ENCODE measurements at places on chromosomes 2 and 18.

GRCh38 chr2:98548920-98549818, 59.1 kb downstream of the COA5 start:
- no peak for DNase-seq

DNA sequence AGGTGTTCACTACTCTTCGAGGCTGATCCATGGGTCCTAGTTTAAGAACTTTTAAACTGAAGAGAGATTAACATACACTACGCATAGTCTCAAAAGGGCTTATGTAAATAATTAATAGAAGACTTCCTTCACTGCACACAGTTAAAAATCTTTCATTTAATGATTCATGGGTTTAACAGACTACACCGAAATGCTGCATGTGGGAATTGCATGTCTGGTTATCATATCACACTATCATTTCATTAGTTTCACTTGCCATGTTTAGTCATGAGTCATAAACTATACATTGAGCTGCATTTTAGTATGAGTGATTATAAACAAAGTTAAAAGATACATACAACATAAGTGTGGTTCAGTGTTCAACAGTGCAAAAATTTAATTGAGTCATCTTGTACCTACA, 31.2 kb downstream of the GLS start:
- no peak for DNase-seq

DNA sequence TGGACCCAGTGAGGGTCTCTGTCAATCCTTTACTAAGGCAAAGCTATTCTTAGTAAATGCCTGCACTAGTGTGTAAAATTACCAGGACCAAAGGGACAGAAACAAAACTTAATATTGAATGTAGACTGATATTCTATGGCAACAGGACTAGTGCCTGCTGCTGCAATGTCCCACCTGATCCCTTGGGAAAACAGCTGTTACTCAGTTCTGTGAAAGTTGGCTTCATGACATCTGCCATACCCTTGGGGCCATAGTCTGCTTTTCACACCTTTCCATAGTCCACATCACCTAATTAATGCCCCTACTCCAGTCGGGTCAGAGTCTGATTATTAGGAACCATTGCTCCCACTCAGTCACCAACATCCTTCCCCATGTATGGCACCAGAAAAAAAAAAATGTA, 14.5 kb downstream of the DNAJC27 start:
- no peak for DNase-seq

DNA sequence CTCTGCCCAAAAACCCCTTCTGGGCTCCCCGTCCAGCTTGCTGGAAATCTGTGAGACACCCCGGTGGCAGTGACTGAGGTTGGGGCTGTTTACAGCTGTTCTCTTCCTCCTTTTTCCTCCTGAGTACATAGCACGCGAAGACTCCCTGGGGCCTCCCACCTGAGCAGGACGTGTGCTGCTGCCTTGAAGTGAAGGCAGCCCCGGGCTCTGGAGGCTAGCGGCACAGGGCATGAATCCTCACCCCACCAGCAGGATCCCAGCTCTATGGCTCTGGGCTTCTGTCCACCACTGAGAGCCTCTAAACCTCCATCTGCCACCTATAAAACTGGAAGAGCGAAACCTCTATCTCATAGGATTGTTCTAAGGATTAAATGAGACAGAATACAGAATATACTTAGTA, 182.5 kb downstream of the TMEM163 start:
- DNase-seq, result no peak

- no peak for DNase-seq
Observed at GRCh38 chr2:20972792-20973565, 70.9 kb downstream of the APOB start.

DNA sequence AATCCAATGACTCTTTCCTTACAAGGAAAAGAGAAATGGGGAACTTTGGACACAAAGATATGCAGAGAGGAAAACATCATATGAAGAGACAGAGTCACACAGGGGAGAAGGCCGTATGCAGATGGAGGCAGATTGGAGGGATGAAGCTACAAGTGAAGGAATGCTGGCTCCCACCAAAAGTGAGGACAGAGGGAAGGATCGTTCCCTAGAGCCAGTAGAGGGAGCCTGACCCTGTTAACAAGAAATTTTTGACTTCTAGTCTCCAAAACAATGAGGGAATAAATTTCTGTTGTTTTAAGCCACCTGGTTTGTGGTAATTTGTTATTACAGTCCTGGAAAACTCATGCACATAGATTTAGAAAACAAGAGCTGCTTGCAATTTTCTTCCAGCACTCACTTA, 169.3 kb downstream of the PMAIP1 start:
- DNase-seq, result no peak

- DNase-seq, result no peak
Observed at GRCh38 chr18:63613420-63613819, 26.3 kb downstream of the SERPINB13 start.

DNA sequence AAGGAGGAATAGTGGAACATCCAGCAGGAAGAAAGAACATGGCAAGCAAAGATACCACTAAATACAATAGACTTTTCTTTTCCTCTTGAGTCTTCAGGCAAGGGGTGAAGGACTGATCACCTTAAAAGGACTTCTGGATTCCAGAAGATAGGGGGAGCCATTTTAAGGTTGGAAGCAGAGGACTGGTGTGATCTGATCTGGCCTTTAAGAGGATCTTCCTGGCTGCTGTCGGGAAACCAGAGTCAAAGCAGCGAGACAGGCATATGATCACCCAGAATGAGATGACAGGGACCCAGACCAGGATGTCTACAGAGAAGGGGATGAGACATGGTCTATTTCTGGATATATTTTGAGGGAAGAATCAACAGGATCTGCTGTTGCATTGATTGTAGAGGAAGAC, 558.0 kb downstream of the STK39 start:
- DNase-seq, result no peak

GRCh38 chr2:167209784-167210183, 321.5 kb downstream of the XIRP2 start:
- no peak for DNase-seq

GRCh38 chr2:57141269-57141668, 905.3 kb upstream of the VRK2 start:
- no peak for DNase-seq

- DNase-seq, result peak; percentile 26
Observed at GRCh38 chr18:34322365-34323289, 97.9 kb upstream of the NOL4 start.

- no peak for DNase-seq
Observed at GRCh38 chr2:58156780-58157179, 84.3 kb downstream of the FANCL start.

- DNase-seq, result no peak
Observed at GRCh38 chr2:105697781-105698449, 46.8 kb upstream of the NCK2 start.

DNA sequence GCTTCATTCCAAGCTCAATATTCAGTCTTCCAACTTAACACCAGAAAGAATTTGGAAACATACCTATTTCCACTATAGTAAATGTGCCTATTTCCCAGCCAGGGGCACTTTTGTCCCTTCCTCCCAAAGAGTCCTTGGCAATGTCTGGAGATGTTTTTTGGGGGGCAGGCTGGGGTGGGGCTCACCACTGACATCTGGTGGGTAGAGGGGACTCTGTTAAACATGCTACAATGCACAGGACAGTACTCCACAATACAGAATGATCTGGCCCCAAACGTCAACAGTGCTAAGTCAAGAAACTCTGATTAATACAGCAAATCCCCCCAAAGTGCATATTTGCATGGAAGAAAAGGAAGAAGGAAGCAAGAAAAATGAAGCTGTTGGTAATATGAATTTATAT, 61.7 kb downstream of the SMIM21 start:
- no peak for DNase-seq

- no peak for DNase-seq
Observed at GRCh38 chr2:48768669-48769068, 13.1 kb upstream of the LHCGR start.

DNA sequence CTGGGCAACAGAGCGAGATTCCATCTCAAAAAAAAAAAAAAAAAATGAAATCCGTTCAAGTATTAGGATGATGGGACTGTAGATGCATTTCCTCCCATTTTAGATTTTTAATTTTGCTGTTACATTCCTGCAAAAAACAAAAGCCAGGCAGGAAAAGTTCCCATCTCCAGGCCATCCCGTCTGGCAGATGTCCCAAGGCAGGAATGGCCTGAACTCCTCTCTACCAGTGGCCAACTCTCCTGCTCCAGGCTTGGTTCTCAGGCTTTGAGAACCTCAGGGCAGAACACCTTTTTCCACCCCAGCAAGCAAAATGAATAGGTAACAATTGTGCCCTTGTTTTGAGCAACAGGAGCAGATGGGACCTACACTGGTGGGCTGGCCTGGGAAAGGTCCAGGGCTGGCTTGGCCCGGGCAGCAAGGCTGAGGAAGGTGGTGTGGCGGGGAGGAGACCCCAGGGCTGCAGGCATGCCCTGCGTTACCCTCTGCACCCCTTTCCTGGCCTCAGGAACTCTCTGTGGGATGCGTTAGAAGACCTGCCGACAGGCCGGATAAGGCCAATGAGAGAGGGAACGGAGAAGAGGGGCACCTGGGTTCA, 86.0 kb downstream of the FAM210A start:
- no peak for DNase-seq

GRCh38 chr18:67347438-67347837, 169.1 kb downstream of the DSEL start:
- DNase-seq, result no peak

- DNase-seq, result no peak
Observed at GRCh38 chr18:46264255-46264654, 160.1 kb downstream of the HAUS1 start.

DNA sequence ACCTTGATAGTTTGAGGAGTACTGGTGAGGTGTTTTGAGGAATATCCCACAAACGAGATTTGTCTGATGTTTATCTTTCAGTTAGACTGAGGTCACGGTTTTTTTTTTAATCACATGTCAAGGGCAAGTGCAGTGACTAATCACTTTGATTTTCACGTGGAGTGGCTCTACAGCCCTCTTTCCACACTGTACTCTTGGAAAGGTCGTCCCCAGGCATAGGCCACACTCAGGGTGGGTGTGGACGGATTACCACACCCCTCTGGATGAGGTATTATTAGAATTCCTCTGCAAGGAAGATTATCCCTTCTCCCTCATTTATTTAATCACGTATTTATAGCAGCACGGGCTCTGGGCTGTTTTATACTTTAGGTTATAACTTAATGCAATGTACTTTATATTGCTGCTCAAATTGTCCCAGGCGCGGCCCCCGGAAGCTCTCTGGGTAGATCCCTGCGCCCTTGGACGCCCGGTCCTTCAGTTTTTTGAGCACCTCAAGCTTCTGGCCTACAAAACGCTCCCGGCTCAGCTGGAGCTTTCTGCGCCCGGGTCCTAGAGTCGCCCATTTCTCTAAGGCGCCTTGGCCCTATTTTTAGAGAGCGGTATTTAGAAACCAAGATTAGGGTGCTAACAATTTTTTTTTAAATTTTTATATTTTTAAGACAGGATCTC, 515 bp upstream of the PLEKHB2 start:
- DNase-seq, result peak; percentile 20

DNA sequence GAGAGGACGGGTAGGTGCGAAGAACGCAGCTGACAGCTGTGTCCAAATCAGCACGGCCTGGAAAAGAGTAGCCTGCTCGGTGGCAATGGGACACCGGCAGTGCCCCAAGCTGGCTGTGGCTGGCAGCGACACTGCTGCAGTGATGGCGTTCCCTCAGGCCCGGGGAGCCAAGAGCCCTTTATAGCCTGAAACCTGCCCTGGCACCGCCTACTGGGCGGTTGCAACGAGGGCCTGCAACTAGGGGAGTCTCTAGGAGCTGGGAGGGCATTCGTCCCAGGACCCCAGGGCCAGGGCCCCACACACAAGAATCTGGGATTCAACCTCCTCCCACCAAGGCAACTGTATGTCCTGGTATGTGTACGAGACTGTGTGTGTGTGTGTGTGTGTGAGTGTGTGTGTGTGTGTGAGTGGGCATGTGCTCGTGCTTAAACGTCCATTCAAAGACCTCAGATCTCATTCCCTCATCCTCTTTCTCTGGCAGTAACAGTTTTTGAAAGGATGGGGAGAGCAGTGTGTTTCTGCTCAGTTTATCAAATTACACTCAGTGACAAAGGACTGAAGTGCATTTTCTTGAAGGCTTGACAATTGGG, 6.8 kb upstream of the CYP26B1 start:
- no peak for DNase-seq
